ENCODE measurements at places on chromosomes 6 and 20.

DNA sequence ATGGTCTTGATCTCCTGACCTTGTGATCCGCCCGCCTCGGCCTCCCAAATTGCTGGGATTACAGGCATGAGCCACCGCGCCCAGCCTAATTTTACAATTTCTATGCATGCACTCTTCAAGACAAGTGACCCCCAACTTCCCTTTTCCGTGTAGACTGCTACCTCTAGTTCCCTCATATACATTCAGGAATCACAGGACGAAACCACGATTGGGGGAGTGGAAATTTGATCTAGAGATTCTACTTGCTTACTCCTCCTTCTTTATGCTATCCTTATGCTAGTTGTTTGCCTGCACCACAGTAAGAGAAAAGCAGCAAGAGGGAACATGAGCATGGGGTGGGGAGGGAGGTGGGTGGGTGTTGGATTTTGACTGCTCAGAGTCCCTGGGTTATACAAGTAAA, 34.9 kb downstream of the OSTM1 start:
- no peak for DNase-seq

DNA sequence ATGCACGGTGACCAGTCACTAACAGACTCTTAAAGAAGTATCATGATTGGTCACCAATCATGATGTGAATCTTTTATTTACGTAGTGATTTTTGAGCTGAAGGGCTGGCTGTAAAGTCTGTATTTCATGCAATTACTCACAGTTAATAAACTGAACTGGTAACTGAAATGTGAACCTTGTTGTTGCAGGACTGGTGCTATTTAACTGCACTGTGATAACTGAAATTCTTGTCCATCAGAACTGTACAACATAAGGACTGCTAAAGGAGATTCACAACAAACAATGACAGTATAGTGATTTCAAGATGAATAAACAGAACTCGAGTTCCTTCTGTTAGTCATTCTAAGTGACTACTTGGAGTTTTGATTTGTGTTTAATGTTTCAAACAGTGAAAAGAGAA, 316.6 kb downstream of the TPBG start:
- DNase-seq, result no peak

DNA sequence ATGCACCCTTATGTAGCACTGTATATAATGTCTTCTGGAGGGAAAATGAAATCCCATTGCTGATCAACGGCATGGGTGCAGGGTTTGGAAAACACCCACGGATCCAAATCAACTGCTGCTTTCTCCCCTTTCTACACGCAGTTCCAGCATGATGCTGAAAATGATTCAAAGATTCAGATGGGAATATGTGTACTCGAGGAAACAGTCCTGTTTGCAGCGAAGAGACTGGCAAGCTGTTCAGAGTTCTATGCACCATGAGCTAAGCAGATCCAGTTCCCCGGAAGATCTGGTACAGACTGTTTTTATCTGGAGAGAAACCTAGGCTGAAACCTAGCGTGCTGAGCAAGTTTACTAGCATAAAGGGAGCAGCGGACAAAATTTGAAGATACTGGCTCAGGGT, 47.9 kb upstream of the CDH4 start:
- DNase-seq, result no peak

GRCh38 chr6:119040636-119041035, 37.8 kb downstream of the FAM184A start:
- DNase-seq, result no peak

DNA sequence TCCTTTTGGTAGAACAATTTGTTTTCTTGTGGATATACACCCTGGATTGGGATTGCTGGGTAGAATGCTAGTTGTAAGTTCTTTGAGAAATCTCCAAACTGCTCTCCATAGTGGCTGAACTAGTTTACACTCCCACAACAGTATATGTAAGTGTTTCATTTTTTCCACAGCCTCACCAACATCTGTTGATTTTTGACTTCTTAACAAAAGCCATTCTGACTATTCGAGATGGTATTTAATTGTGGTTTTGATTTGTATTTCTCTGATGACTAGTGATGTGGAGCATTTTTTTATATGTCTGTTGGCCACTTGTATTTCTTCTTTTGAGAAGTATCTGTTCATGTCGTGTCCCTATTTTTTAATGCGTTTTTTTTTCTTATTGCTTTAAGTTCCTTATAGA, 444.1 kb downstream of the CBLN4 start:
- no peak for DNase-seq

GRCh38 chr6:167392631-167393316, 67.9 kb downstream of the TTLL2 start:
- no peak for DNase-seq

DNA sequence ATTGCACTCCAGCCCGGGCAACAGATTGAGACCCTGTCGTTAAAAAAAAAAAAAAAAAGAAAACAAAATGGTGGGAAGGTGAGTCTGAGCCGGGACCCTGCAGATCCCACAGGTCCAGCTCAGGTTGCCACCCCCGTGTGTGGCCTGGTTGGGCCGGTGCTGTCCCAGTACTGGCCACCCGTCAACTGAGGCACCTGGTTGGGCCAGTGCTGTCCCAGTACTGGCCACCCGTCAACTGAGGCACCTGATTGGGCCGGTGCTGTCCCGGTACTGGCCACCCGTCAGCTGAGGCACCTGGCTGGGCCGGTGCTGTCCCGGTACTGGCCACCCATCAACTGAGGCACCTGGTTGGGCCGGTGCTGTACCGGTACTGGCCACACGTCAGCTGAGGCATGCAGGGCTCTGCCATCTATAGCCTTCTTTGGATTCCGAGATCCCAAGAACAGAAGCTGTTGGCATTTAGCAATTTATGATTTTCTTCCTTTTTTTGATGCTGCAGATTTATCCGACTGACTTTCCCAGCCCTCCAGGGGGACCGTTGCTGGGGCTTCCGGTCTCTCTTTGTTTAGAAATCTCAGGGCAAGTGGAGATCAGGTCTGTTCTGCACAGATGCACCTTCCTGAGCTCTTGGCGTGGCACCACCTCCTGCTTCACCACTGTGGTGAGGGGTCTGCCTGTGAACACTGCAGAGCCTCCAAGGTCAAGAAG, 113.8 kb downstream of the SYCP2 start:
- no peak for DNase-seq

DNA sequence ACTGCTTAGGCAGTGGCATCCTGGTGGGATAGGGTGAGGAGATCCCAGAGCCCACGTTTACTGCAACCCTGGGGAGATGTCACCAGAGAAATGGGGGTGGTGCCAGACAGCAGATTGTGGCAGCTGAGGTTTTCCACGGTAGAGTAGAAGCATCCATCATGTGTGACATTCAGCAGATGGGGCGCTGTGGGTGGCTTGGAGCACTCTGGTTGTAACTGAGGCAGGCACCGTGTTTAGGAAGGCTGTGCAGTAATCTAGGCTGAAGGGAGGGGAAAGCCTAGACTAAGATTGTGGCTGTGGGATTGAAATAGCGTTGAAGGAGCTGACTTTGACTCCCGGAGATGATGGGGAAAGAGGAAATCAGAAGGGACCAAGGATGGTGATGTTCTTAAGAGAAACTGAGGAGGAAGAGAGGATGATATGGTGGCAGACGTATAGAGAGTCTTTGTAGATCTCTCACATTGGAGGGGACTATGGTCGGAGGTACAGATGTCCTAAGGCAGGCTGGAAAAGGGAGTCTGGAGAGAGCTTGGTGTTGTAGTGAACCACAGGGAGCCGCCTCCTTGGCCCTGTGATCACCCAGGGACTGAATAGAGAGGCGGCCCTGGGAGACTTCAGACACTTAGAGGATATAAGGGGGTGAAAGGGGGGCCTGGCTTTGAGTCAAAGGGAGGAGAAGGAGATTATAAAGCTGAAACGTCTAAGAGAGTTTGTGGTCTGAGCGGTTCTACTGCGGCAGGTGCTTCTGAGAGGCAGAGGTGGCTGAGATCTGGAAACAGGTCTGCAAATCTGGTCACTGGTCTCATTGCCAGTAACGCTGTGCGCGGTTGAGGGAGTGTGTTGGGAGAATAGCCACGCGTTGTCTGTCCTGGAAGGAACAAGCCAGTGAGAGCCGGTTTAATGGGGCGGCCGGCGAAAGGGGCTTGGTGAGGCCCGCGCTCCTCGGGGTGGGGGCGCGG, 792 bp upstream of the MICA start:
- DNase-seq, result no peak

- no peak for DNase-seq
These were observed 99.2 kb downstream of the MYLK4 start for GRCh38 chr6:2651536-2651935.

DNA sequence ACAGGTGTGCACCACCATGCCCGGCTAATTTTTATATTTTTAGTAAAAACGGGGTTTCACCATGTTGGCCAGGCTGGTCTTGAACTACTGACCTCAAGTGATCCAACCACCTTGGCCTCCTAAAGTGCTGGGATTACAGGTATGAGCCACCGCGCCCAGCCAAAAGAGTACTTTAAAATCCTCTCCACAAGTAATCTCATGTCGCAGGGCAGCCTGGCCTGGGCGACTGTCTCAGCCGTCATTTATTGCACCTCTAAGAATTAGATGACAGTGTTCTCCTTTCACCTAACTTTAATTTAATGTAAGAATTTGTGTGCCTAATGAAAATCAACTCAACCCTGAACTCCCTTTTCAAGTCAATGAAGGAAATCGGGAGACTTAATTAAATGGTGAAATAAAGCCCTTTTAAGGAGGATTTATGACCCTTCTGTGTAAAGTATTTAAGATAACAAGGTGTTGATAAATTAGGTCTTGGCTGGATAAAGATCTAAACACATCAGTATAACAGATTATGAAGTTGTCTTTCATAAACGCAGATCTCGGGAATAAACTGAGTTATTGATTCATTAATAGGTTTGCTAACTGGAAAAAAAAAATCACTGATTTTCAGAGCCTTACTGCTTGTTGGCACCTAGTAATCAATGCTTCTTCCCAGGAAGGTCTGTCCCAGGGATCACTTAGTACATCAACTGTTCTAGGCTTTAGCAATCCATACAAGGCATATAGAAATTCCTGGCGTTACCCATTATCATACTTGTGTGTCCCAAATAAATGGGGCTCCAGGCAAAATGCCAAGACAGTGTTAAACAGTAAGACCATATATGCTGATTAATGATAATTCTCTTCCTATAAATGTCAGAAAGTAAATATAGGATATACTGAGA, 209.3 kb downstream of the GMDS start:
- DNase-seq, result no peak

- no peak for DNase-seq
These were observed 100.0 kb downstream of the ARMC2 start for GRCh38 chr6:108948181-108948661.

DNA sequence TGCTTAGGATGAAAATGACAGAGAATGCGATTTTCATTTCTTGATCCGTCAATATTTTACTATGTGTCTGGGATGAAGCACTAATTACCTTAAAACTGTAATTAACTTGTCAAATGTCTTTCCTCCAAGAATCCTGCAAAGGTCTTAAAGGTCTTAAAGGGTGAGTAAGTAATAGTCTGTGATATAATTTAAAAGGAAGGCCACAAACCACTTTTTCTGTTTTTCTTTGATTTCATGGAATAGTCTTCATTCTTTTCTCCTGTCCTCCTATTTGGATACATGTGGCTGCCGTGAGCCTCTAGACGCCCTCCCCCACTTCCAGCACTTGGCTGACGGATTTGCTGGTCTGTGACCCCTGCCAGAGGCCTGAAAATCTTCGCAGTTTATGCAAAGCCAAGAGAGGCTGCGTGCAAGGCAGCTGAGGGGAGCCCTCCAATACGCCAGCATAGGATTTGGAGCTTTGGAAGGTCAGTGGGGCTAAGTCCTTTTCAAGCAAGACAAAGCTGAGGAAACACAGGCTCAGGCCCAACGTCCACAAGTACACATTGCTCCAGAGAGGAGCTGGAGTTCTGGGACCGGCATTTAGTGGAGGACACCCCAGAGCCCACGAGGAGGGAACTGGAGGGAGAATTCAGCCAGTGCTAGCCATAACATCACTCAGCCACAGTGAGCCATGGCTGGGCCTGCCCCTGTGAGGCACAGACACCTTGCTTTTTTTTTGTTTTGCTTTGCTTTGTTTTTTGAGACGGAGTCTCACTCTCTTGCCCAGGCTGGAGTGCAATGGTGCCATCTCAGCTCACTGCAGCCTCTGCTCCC, 382.6 kb downstream of the SMOC2 start:
- no peak for DNase-seq

DNA sequence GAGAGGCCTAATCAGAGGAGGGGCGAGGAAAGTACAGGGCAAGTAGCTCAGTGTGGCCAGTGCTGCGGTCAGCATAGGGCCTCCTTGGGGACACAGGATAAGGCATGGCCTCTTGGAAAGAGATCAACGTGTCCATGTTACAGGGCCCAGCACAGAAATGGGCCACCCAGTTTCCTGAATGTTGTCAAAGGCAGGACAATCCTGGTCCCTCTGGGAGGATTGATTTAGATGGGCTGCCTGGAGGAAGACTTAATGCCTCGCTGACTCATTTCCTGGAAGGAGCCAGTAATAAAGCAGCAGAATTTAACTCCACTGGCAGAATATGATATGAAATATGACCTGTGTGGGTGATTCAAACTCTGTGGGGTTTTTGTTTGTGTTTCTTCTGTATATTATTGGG, 16.6 kb downstream of the DDO start:
- no peak for DNase-seq

DNA sequence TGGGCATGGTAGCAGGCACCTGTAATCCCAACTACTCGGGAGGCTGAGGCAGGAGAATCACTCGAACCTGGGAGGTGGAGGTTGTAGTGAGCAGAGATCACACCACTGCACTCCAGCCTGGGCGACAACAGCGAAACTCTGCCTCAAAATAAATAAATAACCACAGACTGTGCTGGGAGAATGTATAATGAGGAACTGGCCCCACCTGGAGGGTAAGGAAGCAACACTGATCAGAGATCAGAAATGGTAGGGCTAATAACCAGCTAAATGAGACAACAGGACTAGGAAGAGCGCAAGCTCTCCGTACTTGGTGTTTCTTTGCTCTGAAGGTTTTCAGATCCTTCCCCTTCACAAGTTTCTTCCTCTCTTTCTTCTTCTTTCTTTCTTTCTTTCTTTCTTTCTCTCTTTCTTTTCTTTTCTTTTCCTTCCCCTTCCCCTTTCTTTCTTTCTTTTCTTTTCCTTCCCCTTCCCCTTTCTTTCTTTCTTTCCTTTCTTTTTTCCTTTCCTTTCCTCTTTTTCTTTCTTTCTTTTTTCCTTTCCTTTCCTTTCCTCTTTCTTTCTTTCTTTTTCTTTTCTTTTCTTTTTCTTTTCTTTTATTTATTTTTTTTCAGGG, 14.6 kb downstream of the CCM2L start:
- DNase-seq, result no peak

- no peak for DNase-seq
These were observed 99.3 kb upstream of the ARMC2 start for GRCh38 chr6:108748959-108749358.

GRCh38 chr6:170420791-170421776, 114.5 kb downstream of the FAM120B start:
- no peak for DNase-seq
